NCI-H1694 (cell line): ENCODE measurements at places on chromosomes 4 and X.

DNA sequence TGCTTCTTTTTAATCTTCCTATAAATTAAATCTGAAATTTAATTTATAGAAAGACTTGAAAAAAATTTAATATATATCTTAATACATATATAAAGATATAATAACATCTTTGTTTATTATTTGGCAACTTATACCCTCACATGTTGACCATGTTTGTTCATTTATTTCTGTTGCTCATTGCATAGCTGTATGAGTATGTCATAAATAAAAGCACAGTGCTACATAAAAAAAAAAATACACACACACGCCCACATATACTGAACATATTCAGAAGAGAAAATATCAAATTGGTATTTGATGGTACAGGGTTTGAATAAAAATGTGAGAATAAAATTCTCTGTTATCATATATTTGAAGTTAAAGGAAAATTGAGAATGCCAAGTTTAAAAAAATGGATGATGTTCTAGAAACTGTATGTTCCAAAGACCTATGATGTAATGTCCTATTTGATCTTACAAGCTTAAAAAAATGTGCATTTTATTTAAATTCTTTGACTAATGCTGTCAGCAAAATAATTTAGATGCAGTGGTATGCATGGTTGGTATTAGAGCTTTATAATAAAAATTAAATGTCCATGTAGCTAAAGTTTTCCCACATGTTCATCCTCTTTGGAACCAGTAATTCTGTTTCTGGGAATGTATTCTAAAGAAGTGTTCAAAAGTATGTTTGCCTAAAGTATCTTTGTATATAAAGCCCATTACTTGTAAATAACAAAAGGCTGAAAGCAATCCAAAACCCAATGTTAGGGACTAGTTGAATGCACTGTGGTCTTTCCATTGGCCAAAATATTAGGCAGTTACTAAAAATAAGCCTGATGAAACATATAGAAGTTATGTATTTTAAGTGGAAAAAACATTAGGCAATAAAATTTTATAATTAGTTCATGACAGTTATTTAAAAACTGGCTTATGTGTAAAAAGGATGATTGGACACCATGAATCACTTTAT, 12.9 kb downstream of the TMEM184C start:
- DNase-seq: no peak

- DNase-seq: no peak
These were observed 23.5 kb downstream of the RAB40A start for GRCh38 chrX:103495786-103496185.

DNA sequence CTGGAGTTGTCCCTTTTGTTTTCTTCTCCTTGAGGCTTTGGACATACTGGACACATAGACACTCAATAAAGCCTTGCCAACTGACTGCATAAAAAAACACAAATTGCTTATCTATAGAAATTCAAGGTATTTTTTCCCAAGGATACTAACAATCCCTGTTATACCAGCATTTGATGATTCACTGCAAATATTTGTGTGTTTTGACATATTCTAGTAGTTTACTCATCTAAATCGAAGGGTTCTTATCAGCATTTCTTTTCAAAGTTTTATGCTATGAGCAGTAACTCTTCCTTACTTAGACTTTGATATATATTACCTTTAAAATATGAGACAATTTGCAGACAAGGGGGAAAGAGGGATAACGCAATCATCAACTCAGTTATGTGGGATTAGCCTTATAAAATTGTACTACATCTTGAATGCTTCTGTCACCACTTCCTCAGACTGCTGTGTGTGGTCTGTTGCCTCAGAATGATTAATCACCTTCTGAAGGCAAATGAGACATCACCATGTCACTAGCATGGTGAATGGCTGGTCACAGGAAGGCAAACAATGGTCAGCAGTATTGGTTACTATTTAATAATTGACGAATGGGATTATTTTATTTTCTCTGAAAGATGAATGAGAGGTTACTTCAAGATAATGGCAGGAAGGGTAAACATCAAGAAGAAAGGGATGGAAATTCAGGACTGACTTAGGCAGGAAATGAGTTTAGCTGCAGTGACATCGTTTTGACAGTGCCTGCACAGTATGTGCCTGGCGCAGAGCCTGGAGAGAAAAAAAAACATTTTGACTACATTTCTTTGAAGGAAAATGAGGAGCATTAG, 544.3 kb upstream of the CNKSR2 start:
- no peak for DNase-seq

DNA sequence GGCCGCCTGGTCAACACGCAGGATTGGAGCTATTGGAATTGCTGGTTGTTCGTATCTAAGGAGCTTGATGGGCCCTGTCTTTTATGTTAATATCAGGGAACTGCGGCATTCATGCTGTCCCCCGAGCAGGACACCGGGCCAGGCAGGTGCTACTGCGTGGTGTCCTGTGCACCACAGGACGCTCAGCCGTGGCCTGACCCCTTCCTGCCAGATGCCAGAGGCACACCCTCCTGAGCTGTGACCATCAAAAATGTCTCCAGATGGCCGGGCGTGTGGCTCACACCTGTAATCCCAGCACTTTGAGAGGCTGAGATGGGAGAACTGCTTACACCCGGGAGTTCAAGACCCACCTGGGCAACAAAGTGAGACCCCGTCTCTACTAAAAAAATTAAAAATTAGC, 32.1 kb downstream of the ABLIM2 start:
- no peak for DNase-seq

- DNase-seq: no peak
These were observed 12.1 kb upstream of the ARAP2 start for GRCh38 chr4:36256398-36256891.

- no peak for DNase-seq
These were observed 96.9 kb downstream of the MAMLD1 start for GRCh38 chrX:150460063-150460462.

DNA sequence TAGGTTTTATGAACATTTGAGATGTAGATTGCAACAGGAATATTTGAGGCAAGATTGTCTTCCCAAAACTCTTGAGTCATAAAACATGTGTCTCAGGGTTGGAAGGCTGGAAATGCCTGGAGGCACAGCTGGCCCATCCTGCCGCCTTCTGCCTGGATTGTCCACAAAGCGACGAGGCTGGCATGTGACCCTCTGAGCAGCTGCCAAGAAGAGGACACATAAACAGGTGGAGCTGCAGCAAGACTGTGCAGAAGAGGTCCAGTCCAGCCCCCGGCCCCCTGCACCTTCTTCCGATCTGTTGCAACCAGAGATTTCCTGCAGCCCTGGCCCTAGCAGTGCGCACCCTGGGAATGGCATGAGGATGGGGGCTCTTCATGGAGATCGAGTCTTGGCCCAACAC, 101.9 kb upstream of the BCOR start:
- DNase-seq: no peak

GRCh38 chrX:31550158-31550557, 478.3 kb upstream of the FTHL17 start:
- no peak for DNase-seq

DNA sequence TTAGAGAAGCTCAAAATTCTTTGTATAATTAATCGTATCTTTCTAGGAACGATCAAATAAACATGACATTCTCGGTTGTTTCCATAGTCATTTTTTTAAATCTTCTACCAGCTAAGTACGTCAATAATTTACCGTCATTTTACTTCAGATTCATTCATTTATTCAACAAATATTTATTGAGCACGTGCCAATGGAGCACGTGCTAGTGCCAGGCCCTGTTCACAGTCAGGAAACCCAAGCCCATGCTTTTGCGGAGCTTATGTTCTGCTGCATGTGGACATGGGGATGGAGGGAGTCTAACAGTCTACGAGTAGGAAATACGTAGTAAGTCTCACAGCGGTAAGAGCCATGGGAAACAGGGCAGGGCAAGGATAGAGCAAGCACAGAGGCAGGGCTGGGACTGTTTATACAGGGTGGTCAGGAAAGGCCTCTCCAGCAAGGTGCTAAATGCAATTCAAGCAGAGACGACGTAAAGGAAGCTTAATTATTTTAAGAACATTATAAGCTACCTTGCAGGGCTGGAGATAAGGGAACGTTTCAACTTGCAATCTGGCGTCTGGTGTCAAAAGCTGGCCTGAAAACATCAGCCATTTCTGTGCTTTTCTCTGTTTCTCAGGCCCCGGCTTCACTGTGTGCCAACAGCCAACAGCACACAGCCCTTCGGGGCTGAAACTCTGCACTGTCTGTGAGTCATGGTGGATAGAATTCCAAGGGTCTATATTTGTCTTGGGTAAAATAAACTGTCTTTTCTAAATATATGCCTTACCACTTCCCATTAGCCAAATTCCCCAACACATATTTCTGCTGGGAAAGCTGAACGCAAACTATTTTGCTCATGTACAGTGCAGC, 517.1 kb upstream of the ZFP42 start:
- DNase-seq: no peak

- no peak for DNase-seq
These were observed 46.4 kb downstream of the PTPN13 start for GRCh38 chr4:86640469-86640868.

GRCh38 chrX:26559855-26560254, 343.9 kb downstream of the MAGEB5 start:
- DNase-seq: no peak

DNA sequence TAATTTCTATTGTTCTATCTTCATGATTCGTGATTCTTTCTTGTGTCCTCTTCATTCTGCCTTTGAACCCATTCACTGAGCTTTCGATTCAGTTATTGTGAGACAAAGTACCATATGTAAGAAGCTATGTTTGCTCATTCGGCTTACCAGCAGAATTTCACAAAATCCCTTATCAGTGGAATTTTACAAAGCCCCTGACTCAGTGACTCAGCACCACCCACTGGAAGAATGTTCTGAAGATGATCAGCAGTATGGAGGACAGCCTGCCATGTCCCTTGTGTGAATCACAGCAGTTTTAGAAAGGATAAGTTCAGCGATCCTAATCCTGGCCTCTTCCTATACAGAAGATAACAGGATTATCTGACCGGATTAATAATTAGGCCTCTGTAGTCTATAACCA, 5.8 kb upstream of the UXT start:
- no peak for DNase-seq

DNA sequence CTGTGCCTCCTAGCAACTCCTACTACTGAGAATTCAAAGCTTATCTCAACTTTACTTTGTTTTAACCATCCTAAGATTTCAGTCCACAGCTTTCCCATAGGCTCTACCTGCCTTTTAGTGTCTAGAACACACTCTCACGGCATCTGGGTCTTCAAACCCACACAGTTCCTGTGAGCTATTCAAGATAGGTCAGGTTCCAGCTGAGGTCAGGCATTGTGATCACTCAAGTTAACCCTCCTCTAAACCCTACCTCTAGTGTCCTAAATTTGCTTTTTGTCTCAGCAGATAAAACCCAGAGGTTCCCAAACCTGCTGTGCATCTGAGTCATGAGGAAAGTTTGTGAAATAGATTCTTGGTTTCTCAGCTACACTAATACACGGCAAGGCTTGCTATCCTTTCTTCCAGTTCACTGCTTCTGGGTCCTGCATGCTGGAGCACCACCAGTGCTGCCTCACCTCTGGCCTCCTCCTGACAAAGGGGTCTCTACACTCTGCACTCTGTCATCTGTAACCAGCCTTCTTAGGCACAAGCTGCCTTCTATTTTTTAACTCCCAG, 324.6 kb upstream of the MAGEB2 start:
- no peak for DNase-seq

- no peak for DNase-seq
These were observed 331.2 kb downstream of the PAPSS1 start for GRCh38 chr4:107388736-107389274.

GRCh38 chr4:53943345-53944085, 120.9 kb downstream of the CHIC2 start:
- DNase-seq: no peak

DNA sequence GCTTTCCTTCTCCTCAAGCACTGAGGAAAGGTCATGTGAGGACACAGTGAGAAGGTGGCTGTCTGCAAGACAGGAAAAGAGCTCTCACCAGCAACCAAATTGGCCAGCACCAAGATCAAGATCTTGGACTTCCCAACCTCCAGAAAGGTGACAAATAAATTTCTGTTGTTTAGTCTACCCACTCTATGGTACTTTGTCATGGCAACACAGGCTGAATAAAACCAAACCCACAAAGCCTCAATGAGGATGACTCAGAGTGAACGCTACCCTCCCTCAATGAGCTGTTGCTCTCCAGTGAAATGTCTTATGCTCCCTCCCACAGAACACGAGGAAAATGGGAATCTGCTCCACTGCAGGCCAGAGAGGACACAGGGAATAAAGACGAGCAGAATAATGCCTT, 244.1 kb downstream of the RAB28 start:
- DNase-seq: no peak

DNA sequence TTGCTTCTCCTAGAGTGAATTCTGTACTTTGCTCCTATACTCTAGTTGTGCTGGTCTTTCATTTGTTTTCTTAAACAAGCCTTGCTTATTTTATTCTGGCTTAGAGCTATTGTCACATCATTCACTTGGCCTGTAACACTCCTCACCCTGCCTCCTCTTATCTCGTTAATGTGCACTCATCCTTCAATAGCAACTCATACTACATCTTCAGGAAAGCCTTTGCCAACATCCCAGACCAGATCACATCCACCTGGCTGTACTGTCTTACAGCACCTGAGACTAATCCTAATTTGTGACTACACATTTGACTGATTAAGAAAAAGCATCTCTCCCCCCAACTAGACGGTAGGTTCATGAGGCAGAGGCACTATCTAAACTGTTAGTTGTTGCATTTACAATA, 80.8 kb downstream of the SLC7A11 start:
- no peak for DNase-seq

DNA sequence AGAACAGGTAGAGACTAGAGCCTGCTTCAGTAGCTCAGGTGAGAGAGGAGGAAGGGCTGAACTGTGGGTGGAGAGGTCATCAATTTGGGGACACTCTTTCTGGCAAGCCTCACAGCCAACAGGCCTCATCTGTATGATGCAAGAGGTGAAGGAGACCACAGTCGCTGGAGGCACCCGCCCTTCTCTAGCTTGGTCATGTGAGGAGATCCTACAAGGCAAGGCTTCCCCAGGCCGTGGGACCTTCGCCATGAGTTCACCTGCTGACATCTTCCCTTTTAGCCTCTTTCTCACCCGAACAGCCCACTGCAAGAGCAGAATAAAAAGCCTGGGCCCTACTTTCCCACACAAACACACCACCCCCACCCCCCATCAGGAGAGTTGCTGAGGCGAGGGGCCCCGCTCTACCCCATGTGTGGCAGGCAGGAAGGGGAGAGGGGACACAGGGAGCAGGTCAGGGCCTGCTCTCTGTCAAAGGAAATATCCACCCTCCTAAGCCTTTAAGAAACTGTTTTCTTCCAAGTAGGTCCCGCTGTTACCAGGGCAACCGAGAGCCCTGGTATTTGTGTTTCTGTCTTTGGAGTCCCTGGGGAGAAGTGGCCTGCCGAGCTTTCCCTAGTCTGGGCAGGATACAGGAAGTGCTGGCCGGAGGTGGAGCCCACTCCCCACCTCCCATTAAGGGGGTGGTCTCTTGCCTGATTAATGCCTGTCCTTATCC, 8.1 kb downstream of the RTL5 start:
- no peak for DNase-seq
